ENCODE measurements at places on chromosomes 5 and 9.

DNA sequence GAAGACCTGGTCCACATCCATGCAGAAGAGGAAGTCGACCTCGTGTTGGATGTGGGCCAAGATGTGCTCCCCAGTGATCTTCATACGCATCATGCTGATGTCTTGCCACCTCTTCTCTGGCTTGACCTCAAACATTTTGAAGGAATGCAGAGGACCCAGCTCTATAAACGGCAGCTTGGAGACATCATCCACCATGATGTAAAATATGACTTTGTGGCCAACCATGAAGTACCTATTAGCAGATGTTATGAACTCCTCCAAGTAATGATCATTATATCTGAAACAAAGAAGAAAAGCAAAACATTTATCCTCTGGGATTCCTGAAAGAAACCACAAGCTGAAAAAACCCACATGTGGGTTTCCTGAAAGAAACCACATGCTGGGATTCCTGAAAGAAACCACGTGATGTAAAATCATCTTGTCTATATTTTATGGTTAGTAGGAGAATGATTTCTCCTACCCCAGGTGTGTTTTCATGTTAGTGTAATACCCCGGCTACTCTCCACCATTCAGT is 52.3 kb downstream of the GGTA1 start:
- DNase-seq: no peak

DNA sequence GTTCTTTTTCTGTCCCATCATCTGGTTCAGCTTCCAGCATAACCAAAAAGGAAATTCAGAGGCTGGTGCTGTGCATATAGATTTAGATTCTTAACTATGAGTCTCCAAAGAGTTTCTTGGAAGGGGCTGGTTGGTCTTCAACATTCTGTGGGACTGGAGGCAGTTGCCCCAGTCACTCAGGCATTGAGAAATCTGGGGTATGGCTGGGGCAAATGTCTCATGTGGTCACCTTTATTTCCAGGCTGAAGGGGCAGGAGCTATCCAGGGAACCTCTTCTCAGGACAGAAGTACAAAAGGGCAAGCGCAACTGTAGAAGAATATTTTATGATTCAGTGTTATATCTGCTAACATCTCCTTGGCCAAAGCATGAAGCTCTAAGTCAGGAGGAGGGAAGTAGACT is 15.4 kb upstream of the TMEFF1 start:
- no peak for DNase-seq

GRCh38 chr5:59660737-59661136 is 232.8 kb downstream of the PDE4D start:
- no peak for DNase-seq

DNA sequence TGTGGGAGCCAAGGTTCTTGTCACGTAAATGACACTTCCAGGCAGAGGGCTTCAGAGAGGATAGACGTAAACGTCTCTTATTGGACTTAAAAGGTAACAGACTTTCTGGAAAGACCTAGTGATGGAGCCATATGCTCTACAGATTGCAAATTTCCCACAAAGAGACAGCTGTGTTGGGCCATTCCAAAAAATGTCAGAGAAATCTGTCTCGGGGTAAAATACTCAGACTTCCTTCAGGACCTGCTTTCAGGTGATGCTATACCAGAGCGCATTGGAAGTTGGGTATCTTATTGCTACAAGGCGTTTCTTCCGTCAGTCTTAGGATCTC is 29.2 kb downstream of the PROP1 start:
- no peak for DNase-seq

DNA sequence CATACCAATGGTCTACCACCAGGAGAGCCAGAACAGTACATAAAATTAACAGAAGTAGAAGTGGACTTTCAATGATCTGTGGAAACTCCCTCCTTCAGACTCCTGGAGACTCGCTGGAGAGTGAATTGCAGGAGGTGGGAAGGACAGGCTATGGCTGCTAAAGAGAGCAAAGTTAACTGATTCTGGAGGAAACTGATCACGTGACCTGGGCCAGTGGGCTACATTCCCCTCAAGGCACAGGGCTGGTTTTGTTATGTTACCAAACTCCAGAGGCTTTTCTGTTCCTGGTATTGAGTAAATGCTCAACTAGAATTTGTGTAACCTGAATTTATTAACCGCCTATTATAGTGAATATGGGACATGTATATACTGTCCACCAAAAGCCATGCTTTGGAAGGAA is 372.6 kb downstream of the MTRR start:
- DNase-seq: no peak

- DNase-seq: no peak
Observed at GRCh38 chr5:67814569-67815311, 400.8 kb upstream of the PIK3R1 start.

DNA sequence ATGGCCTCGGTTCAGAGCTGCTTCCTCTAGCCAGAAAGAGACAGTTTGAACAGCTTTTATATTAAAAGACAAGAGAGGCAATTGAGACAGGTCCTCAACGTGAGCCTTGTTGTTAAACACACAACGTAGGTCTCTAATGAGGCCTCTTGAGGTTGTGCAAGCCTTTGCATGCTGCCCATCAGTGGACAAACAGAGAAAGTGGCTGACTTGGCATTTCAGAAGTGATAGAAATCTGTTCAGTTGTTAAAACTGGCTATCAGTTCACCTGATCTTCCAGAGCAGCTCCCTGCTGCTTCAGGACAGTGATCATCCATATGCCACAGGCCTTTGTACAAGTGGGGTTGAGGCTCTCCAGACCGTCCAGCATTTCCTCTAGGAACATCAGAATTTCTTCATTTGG is 58.8 kb downstream of the MROH2B start:
- DNase-seq: no peak

GRCh38 chr9:93149361-93149760 is 15.3 kb upstream of the NINJ1 start:
- DNase-seq: no peak

GRCh38 chr5:169289520-169289919 is 11.4 kb downstream of the SLIT3 start:
- no peak for DNase-seq

DNA sequence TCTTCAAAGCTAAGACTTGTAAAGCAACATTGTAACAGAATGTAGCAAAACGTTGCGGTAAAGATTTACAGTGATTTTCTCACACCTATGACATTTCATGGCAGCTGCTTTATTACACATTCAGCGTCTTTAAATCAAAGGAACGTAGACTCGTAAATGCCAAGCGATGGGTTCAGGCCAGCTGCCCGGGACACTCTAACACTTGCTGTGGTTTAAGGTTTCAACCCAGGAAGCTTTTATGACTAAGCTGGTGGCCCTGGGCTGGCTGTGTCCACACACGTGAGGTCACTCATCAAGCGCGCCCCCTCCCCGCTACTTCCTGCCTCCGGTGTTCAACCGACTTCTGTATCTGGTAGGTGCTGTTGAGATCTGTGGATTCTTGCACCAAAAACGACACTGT is 2.5 kb downstream of the SLC6A18 start:
- DNase-seq: no peak

- DNase-seq: no peak
Observed at GRCh38 chr5:124504081-124504916, 242.1 kb downstream of the ZNF608 start.

- DNase-seq: no peak
Observed at GRCh38 chr9:135665795-135666189, 2.7 kb downstream of the LCN9 start.

GRCh38 chr5:162377895-162378294 is 310.3 kb downstream of the GABRG2 start:
- DNase-seq: no peak

DNA sequence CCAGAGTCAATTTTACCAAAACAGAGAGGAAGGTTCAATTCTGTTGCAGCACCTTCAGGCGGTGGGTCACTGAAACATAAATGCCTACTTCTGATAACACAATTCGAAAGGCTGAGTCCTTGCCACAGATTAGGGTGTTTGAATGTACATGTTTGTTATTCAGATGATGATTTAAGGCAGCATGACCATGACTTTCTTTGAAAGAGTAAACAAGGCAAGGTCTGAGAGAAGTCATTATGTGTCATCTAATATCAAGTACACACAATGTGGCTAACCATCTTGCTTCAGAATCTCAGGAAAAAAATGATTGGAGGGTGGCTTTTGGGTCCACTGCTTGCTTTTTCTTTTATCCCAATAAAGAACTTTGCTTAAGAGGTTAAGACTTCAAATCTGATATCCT is 457.5 kb downstream of the TAF11L14 start:
- no peak for DNase-seq

DNA sequence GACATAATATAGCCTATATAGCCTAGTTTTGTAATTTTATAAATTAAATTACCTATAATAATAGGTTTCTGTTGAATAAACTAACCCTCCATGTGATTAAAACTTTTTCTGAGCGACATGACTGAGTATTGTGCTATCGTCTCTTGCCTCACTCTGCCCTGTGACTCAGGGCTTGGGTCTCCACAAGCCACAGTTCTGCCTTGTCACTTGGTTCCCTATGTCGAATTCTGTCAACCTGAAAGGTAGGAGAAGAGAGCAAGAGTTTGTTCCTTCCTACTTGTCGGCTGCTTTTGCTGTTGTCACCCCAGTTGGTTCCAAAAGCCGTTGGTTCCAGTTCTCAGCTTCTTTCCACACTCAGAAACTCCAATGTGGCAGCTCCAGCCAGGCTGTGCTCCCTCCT is 285.9 kb downstream of the PSAT1 start:
- no peak for DNase-seq

DNA sequence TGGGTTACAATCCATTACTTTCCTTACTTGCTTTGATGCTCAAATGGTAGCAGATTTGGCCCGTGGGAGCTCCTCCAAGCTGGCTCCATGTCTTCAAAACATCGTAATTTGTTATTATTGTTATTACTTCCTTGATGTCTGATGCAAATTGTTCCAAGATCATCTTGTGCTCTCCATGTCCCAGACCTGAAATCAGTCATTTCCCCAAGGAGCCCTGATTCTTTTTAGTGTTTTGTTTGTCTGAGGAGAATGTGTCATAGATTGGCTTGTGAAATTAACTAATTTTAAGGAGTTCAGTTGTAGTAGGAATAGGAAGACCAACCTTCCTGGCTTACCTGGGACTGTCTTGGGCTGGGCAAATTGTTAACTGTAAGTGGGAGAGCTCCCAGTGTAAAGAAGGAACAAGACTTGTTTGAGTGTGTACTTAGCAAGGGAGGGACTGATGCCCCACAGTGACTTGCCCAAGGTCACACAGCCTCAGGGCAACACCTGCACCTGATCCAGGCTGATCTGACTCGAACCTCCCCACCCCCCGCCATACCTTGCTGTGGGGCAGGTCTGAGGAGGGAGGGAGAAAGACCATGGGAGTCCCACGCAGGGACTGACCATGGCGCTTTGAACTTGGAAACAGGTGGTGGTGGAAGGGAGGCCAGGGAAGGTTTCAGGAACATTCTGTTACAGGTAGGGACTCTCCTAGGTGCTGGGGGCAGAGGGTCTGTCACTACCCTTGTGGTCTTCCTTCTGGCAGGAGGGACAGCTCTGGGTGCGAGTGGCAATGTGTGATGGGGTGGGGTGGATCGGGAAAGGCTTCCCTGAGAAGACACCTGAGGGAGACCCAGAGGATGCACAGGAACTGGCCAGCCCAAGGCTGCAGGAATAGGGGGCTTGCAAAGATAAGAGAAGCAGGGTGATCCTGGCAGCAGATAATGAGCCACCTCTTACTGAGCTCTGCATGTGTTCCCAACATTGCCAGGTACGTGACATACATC is 2.7 kb upstream of the BICD2 start:
- DNase-seq: no peak

Data from activated CD8-positive, alpha-beta memory T cell treated with anti-CD3 and anti-CD28 coated beads for 1 hour (primary cell).